Hematopoietic multipotent progenitor cell treated with erythropoietin and hydrocortisone succinate and interleukin-3 and kit ligand, for 4 days (in vitro differentiated cells): ENCODE measurements at places on chromosomes 1 and 21.
A peak's percentile ranks its signal among the peaks of the same experiment; 100 is the strongest.

- DNase-seq = no peak
These were observed 8.7 kb upstream of the BCAR3 start for GRCh38 chr1:93690341-93690740.

DNA sequence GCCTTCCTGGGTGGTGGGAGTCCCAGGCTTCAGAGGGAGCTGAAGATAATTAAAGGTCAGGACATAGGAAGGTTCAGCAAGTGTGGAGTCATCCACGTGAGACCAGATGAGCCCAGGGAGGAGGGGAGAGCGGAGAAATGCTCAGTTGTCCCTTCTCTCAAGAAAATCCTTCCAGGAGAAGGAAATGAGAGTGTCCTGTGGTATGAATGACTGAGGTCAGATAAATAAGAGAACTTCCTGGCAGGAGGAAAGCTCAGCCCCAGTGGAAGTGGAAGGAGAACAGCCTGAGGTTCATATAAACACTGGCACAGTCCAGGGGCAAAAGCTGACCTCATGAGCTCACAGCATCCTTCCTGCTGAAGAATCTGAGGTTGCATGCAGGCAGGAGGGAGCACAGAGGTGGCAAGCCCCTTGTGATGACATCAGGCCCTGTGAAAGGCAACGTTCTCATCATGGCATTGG is 97.6 kb downstream of the NAV1 start:
- DNase-seq = no peak

GRCh38 chr21:14864211-14865021 is 200.4 kb downstream of the NRIP1 start:
- DNase-seq = peak; percentile 82

DNA sequence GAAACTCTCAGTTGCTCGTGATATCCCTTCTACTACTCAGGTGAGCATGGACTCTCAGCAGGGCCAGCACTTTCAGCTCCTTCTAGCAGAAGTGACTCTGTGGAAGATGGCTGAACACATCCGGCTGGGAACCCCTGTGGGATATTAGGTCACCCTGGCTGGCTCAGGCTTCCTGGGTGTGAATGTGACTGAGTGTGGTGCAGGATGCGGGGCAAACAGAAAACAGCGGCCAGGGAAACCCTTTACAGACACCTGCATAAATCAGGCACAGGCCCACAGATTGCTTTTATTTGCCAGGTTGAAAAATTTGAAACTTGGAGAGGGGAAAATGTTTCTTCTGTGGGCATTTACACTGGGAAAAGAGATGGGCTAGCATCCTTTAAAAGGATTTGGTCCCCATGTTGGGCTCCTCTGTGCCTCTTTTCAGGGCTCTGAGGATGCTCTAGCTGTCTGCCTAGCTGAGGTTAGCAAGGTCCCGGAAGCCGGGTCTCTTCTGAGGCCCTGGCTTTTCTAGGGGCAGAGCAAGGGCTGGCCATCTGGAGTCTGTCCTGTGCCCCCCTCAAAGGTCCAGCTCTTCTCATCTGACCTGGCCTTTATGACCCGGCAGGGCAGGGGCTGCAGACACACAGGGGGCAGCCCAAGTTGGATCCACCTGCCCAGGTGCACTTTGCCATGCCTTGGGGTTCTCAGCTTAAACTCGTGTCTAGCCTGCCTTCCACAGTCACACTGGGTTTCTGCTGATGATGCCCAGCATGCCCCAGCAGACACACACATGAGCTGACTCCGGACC is 243.0 kb downstream of the SIPA1L2 start:
- no peak for DNase-seq

DNA sequence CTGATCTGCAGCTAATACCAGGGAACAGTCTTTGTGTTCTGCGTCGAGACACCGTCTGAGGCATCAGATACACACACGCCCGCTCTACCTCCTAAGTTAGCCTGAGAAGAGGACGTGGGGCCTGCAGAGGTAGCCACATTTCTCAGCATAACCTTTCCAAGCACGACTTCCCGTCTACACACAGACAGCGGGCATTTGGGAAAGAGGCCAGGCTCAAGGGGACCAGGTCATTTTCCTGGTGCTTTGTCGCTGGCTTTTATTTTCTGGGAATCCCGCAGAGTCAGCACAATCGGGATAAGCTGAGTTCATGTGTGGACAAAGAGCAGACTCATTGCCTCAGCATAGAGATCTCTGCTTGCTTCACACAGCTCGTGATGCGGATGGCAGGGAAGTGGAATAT is 72.5 kb upstream of the SMYD2 start:
- no peak for DNase-seq

GRCh38 chr1:199109160-199109559 is 470.3 kb downstream of the PTPRC start:
- peak; percentile 31 for DNase-seq

DNA sequence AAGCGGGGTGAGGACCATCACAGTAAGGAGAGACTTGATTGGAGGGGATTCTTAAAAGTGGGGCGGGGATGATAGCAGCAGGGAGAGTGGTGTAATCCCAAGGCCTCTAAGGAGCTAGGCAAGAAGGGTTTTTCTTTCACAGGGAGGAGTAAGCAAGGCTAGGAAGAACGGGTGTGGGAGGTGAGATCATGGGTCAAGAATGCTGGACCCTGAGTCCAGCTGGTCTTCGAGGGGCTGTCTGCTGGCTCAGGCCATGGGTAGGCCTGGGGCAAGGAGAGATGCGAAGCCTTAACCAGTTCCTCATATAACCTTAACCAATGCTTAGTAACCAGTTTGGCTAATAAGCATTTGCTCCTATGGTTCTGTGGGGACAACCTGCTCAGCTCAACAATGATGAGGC is 599.1 kb downstream of the NPHP4 start:
- no peak for DNase-seq

DNA sequence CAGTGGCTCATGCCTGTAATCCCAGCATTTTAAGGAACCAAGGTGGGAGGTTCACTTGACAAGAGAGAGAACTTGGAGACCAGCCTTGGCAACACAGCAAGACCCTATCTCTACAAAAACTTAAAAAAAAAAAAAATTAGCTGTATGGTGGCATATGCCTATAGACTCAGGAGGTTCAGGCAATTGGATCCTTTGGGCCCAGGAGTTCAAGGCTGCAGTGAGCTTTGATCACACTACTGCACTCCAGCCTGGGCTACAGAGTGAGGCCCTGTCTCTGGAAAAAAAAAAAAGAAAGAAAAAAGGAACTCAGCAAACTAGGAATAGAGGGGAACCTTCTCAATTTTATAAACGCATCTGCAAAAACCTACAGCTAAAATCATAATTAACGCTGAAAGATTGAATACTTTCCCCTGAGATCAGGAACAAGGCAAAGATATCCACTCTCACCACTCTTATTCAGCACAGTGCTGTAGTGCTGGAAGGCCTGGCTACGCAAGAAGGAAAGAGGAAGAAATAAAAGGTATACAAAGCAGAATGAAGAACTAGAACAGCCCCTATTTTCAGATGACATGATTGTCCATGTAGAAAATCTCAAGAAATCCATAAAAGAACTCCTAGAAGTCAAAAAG is 21.6 kb downstream of the HSF2BP start:
- DNase-seq = no peak

- peak; percentile 46 for DNase-seq
These were observed 12.7 kb upstream of the CPLANE2 start for GRCh38 chr1:16249596-16250241.

GRCh38 chr1:76130992-76131391 is 56.4 kb downstream of the ST6GALNAC3 start:
- DNase-seq = no peak

DNA sequence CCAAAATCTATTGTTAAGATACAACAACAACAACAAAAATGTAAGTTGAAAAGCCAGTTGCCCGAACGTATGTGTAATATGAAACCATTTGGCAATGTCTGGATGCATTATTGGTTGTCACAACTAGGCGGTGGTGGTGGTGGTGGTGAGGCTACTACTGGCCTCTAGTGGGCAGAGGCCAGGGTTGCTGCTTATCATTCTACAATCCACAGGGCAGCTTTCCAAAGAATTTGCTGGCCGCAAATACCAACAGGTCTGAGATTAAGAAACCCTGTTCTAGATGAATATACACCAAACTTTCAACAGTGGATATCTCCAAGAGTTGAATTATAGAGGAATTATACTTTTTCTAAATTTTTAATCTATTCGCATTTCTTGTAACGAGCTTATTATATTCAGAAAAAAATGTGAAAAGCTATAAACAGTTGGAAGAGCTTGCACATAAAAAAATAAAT is 26.8 kb upstream of the ZNF697 start:
- DNase-seq = peak; percentile 89

GRCh38 chr1:203673550-203674411 is 47.1 kb downstream of the ATP2B4 start:
- peak; percentile 98 for DNase-seq

DNA sequence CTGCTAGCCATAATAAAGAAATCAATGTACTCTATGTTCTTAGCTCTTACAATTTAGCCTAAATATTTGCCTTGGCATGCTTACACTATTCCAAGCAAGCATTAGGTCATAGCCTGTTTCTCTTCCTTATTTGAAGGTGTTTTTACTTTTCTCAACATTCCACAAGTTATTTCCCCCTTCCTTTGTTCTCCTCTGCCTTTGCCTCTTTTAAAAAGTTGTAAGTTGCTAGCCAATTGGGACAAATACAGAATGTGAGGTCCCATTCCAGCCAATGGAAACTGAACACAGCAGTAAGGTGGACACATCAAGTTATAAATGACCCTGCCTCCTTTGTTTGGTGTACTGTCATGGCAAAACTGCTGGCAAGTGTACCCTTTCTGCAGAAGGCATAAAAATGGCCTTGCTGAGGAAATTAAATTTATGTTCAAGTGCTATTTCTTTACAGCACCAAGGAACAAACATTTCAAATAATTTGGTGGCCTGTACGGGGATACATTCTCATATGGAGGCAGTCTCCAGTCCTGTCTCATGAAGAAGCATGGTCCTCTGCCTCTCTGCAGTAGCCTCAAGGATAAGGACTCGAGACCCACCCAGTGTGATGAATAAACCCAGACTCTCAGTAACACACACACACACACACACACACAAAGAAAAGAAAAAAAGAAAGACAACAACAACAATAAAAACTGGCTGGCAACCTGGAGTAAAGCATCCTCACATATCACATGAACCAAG is 28.8 kb upstream of the FMO1 start:
- DNase-seq = no peak

DNA sequence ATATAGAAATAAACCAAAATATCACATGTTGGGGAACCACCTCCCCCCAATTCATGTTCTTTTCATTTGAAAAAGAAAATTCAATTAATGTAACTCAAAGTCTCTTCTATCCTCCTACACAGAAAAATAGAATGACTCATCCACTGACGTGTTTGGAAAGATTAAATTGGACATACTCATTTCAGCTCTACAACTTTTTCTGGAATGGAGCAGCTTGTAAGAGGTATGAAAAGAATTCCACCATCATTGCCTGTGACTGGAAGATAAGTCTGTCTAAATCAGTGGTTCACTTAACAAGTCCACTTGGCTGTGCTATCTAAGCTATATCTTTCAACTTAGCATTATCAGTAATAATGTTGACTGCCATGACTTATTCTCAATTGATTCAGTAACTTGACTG is 702.3 kb downstream of the BRINP3 start:
- no peak for DNase-seq

DNA sequence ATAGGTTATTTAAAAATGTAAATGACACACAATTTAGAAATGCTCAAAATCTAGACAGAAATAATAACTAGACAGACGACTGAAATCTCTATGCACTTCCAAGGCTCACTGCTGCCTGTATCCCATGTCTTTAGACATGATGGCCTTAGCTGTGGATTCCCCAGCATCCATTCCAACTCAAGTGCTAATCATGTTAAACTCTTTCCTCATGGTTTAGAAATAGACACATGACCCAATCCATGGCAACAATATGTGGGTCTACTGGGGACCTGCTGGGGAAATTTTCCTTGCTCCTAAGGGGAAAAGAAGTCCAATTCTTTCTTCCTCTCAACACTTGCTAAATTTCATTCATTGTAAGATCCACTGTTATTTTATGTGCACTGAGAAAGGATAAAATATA is 188.5 kb downstream of the SLC45A1 start:
- no peak for DNase-seq

GRCh38 chr1:230087028-230087716 is 20.1 kb downstream of the GALNT2 start:
- DNase-seq = peak; percentile 45

DNA sequence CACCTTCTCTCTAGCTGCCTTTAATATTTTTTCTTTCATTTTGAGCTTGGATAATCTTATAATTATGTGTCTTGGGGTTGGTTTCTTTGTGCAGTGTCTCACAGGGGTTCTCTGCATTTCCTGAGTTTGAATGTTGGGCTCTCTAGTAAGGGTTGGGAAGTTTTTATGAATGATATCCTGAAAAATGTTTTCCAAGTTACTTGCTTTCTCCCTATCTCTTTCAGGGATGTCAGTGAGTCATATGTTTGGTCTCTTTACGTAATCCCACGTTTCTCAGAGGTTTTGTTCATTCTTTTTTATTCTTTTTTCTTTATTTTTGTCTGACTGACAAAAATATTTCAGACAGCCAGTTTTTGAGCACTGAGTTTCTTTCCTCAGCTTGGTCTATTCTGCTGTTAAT is 55.4 kb upstream of the CCDC190 start:
- no peak for DNase-seq

DNA sequence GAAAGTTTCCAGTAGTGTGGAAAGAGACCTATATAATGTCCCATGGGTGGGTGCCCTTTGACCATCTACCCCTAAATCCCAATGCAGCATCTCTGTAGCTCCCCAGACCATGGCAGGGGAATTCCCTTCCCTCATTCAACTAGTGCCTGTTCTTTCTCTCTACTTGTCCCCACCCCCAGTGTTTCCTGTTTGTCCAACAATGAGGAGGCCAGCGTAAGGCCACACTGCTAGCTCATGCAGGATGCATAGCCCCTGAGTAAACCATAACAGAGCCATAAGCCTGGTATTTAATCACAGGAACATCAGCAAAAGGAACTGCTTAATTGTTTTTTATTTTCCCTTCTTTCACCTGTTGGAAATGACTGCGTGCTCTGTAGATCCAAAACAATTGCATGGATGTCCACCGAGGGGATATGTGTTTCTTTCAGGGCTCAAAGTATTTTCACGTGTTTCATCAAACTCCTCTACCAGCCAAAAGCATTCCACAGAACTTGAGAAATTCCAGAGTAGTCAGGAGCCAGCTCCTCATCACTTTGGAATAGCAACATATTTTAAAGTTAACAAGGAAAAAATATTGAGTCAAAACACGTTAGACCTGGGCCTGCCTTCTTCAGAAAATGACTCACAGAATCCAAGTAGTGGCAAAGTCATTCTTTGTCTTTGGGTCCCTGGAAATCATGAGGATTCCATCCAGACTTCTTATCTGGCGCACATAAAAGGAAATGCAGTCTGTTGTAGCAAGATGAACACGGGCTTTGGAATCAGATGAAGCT is 162.5 kb upstream of the SGIP1 start:
- DNase-seq = no peak
